Activated T-cell treated with anti-CD3 and anti-CD28 coated beads, Interleukin-2, amount 50 U/mL, for 4 hours (primary cell): ENCODE measurements at places on chromosomes 1 and 21.

DNA sequence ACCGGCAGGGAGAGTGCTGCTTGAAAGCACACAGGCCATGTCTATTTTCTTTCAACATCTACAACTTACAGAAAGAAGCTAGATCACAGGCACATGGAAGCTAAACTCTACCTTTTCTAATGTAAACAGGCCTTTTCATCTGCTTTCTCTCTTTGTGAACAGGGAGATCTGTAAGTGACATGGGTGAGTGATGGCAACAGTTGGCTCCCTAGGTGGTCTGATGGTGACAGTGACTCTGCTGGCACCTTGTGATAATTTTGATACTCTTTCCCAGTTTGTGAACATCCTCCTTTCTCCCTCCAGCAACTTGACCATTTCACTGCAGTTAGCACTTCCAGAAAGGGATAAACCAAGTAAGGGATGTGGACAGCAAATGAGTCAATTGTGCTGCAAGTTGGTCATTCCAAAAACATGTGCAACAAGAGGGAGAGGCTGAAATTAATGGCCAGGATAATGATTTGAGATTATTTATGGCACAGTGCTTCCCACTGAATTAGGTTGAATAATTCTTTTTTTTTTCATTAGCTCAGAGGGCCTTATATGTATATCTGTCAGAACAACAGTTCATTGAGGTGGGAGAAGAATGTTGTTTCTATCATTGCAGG is 89.5 kb downstream of the XCL2 start:
- DNase-seq, result no peak

DNA sequence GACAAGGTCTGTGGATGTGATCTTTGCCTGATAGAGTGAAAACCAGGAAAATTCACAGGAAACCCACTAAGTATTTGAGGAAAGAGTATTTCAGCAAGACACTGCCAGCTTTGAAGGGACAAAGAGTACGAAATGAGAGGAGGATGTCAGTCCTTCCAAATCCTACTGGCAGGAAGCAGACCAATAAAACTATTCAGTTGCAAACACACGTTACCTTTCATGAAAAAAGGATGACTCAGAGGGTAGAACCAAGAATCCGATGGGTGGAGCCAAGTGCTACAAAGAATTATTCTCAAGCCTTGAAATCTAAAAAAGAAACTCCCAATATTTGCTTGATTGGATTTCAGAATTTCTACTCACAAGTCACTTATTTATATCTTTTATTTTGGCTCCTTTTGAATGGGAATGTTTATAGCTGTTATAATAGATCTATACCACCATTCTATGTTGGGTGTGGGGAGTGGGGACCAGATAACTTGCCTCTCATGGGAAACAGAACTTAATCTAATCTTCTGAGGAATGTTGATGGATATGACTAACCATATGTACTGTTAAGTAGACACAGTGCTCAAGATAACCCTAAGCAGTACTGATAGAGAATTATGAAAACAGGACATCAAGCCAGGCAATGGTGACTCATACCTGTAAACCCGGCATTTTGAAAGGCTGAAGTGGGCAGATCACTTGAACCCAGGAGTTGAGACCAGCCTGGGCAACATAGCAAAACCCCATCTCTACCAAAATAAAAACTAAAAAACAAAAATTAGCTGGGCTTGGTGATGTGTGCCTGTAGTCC is 19.3 kb upstream of the HEATR1 start:
- DNase-seq, result no peak

DNA sequence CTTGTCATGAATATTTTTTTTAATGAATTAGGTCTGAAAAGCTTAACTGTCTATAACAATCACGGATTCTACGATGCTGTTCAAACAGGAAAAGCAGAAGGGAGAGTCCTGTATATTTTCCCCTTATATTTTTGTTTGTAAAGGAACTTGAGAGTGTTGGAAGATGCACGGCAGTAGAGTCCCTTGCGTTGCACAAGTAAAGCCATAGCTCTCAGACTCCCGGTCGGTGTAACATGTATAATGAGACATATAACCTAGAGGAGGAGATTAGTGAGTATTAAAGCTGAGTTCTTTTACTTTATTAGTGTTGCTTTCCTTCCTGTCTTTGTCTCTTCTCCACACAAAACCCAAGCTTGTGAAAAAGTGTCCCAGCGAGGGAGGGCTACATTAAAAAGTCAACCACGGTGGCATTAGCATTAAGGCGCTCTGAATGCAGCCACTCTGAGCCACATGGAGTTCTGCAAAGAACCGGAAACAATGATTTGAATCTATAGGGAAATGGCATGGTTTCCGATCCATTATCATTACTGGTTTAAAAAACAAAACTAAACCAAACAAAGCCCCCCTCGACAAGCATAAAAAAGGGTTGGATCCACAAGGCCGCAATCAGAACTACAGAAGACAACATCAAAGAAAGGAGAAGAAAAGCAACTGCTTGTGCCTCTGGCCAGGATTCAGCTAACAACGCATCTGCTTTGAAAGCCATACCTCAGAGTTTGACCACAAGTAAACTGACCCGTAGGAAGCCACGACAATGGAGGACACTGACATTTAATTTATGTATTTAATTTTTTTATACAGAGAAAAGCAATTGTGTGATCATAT is 356.8 kb downstream of the LMO4 start:
- no peak for DNase-seq

- DNase-seq, result peak; percentile 35
Observed at GRCh38 chr21:41877901-41878830, 978 bp downstream of the PRDM15 start.

DNA sequence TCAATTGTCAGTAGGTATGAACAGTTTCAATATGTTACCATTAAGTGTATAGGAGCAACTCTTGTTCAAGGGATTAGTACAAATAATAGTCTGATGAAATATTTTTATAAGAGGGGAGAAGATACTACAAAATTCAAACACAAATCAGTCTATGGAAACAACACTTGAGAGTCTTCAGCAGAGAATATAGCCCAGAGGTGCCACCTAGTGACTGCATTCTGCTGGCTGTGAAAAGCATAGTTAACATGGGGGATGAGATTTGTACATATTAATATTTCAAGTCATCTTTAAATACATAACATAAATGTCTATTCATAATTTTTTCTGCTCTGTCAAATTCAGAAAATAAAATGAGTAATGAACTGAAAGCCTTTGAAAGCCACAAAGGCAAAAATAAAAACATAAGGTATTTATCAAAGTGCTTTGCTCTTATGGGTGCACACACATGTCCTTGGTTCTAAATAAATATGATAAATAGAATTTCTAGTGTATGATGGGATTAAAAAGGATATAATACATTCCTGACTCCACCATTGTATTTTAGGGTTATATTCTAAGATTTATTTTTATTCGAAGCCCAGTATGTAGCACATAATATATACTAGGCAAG is 440.9 kb upstream of the ZRANB2 start:
- DNase-seq, result no peak

- DNase-seq, result no peak
Observed at GRCh38 chr1:99599678-99600175, 46.2 kb upstream of the PALMD start.

DNA sequence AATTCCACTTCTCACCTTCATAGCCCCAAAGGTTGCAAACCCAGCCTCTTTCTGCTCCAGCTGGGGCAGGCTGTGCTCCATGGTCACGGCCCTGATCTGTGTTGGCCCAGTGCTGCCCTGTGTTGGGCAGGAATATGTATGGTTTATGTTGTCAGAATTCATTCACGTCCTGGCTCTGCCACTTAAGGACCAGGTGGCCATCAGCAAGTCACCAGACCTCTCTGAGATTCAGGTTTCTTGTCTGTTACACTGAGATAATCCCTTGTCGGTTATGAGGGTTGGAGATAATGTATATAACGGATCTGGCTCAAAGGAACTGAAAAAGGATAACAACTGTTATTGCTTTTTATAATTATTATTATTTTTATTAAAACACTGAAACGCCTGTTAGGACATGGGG is 39.1 kb upstream of the SELENON start:
- DNase-seq, result no peak

DNA sequence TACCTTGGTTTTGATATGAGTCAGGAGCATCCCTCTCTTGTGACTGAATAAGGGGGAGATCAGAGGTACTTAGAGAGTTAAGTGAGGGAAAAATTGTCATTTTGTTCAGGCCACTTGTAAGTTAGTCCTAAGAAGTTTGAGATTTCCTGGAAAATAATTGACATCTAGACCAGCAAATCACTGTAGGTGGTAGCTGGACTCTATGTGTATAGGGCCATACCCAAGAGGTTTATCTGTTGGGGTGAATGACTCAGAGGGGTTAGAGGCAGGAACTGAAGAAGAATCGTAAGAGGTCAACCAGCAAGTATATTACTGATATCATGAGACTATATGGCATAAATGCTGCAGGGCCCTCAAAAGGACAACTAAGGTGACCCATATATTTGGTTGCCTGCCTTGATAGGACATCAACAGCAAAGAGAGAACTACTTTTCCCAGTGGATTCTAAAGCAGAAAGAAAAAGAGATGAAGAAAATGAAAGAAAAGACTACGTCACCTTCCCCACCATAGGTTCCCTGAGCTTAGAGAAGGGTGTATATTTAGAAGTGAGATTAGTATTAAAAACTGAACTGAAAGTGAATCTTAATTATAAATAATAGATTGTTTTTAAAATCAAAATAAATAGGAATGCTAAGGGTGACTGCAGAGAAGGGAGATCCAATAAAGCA is 8.0 kb upstream of the RNPC3 start:
- DNase-seq, result no peak

DNA sequence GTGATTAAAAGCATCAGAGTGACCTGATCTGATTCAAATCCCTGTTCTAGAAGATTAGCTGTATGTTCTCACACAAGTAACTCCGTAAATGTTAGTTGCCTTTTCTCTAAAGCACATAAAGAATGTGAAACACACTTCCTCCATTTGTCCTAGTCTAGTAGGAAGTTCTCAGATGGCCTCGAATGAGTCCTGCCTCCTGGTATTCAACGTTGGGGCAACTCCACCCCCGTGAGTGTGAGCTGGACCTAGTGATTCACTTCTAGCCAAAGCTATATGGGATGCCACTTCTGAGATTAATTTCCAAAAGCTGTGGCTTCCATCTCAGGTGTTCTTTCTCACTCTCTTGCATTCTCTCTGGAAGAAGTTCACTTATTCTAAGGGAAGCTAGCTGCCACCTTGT is 267.6 kb downstream of the GPATCH2 start:
- DNase-seq, result no peak

- DNase-seq, result peak; percentile 71
Observed at GRCh38 chr1:209768354-209768774, 12.5 kb downstream of the TRAF3IP3 start.

- DNase-seq, result no peak
Observed at GRCh38 chr1:17447501-17447992, 8.1 kb upstream of the RCC2 start.

GRCh38 chr1:15667362-15667761 is 16.8 kb upstream of the PLEKHM2 start:
- no peak for DNase-seq

- no peak for DNase-seq
Observed at GRCh38 chr1:197660389-197660788, 114.9 kb downstream of the DENND1B start.

GRCh38 chr1:4119516-4120220 is 219.6 kb upstream of the C1orf174 start:
- no peak for DNase-seq

DNA sequence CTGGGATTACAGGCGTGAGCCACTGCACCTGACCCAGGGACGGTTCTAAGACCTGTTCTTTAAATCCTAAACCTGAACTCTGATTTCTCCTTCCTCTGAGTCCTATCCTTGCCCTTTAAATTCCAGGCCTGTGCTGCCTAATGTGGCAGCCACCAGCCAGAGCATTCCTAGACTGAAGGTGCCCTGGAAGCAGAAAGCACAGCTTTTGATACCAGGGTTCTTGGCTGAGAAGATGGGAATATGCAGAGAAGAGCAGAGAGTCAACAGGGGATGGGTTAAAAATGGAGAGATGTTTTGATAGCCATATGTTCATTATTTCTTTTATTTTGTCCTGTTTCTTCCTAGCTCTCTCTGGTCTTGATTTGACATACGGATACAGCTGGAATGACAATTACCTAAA is 49.7 kb downstream of the RYR2 start:
- DNase-seq, result no peak

GRCh38 chr1:243968413-243968812 is 82.7 kb upstream of the ZBTB18 start:
- DNase-seq, result no peak

- DNase-seq, result no peak
Observed at GRCh38 chr1:244350027-244350426, 101.7 kb downstream of the ADSS2 start.

- no peak for DNase-seq
Observed at GRCh38 chr21:23152130-23152529, 2153.9 kb downstream of the NCAM2 start.

DNA sequence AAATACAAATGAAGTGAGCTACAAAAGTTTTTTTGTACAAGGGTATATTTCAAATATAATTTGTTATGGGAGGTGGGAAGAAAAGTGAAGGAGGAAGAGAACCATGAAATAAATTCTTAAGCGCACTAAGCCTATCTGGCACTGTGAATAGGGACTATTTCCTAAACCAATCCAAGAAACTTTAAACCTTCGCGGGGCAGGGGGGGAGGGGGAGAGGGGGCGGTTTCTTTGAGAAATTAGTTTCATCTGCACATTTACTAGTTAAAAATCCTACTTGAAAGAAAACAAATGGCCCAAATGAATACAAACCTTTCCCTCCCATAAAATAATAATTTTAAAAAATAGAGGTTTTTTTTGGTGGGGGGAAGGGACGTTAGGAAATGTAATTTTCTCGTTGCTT is 364 bp downstream of the GOLPH3L start:
- no peak for DNase-seq

DNA sequence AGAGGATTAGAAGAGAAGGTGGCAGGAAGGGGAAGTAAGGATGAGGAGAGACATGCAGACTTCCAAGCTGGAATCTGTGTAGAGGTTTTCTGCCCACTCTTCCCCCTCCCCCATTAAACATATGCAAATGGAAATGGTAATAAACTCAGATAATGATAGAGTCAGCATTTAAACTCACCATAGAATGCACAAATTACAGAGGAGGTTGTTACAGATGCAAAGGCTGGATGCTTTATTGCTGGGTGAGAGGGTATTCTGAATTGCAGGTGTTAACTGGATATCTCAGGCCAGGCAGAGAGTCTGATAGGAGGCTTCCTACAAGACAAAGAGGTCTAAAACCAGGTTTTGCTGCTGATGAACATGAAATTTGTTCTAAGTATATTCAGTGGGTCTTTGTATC is 372.5 kb downstream of the SEC16B start:
- no peak for DNase-seq

GRCh38 chr1:173661271-173661670 is 8.4 kb downstream of the ANKRD45 start:
- DNase-seq, result no peak

GRCh38 chr21:43778469-43779335 is 2.6 kb upstream of the CSTB start:
- DNase-seq, result no peak

GRCh38 chr1:90127288-90127953 is 132.5 kb downstream of the ZNF326 start:
- no peak for DNase-seq

DNA sequence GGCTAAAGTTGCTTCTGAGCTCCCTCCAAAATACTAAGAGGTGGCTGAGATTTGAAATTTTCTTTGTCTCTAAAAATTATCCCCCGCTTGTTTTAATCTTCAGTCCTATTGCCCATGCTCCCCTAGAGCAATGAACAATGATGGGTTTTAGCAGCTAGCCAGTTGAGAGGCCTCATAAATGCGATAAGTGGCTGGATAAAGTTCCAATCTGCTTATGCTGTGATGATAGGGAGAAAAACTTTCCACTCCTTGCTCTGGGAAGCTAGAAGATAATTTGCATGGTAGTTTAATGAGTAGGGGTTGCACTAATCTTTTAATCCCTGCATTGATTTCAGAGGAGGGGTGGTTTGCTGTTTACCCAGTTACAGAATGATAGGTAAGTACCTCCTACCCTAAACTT is 9.6 kb upstream of the PRPF3 start:
- no peak for DNase-seq
